ENCODE measurements at places on chromosomes 11 and 22.

- DNase-seq, result no peak
Observed at GRCh38 chr11:111836162-111836561, 35.2 kb downstream of the ALG9 start.

DNA sequence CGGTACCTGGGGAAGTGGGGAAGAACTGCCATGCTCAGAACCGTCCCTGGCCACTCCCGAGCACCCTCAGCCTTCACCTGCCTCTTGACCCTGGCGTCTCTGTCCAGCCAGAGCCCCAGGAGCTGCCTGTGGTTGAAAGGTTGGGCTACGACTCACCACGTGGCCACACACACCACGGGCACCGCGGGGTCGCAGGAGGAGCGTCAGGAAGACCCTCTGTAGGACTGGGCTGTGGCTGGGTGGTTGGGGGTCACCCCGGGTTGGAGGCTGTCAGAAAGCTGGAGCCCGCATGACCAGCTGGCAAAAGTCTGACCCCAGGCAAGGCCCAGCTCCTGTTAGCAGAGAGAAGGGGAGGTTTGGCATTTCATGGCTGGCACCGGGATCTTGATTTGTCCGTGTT is 11.5 kb downstream of the KRTAP5-5 start:
- no peak for DNase-seq

DNA sequence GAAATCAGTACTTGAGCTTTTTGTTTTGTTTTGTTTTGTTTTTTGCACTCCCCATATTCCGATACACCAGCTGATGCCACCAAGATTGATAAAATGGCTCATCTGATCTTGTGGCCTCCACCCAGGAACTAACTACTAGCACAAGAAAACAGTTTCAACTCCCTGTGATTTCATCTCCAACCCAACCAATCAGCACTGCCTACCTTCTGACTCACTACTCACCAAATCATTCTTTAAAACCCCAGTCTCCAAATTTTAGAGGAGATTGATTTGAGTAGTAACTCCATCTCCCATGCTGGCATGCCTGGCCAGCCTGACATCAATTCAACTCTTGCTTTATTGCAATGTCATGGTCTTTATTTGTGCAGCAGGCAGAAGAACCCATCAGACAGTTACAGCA is 16.1 kb upstream of the CRTAM start:
- DNase-seq, result no peak

DNA sequence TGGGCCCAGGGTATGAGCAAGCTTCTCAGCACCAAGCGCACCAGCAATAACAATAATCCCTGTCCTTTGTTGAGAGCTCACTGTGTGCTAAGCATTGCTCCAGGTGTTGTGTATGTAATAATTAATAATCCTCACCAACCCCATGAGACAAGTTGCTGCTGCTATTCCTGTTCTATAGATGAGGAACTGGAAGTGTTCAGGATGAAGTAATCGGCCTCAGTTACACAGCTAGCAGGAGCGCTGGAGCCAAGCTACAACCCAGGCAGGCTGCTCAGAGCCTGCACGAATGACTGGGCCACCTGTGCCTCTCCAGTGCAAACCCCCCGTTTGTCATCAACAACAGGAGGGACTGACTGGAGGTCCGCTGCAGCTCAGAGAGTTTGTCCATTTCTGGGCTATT is 35.2 kb upstream of the CECR2 start:
- no peak for DNase-seq

DNA sequence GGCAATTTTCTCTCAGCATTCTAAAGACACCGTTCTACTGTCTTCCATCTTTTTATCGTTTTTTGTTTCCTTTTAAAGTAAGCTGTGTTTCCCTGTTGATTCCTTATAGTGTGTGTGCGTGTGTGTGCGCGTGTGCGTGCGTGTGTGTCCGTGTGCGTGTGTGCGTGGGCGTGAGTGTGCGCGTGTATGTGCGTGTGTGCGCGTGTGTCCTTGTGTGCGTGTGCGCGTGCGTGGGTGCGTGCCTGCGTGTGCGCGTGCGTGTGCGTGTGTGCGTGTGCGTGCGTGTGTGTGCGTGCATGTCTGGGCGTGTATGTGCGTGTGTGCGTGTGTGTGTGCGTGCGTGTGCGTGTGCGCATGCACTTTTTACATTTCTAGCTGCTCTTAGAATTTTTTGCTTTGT is 1033.7 kb downstream of the BRD1 start:
- DNase-seq, result no peak

- DNase-seq, result no peak
Observed at GRCh38 chr11:8830641-8831040, 80.3 kb upstream of the AKIP1 start.

DNA sequence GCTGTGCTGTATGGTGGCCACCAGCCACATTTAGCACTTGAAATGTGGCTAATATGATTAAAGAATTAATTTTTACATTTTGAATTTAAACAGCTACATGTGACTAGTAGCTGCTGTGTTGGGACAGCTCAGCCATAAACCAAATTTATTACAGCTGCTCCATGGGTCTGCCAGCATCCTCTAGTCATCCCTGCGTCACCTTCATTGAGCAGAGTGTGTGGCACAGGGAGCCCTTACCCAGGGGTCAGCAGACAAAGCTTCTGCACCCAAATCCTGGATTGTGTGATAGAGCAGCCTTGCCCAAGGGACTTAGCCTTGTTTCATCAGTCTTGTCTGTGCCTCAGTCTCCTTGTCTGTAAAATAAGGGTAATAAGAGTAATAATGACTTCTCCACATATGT is 19.4 kb upstream of the ACCSL start:
- DNase-seq, result no peak

All from activated effector memory CD4-positive, alpha-beta T cell treated with Interleukin-2 at 50 U/mL for 16 hours (primary cell).